Naive thymus-derived CD8-positive, alpha-beta T cell (primary cell): ENCODE measurements at places on chromosomes 7 and 10. TPM values are rescaled to one million over a fixed set of nuclear protein-coding genes. Genes with fewer than 3 reads are reported as not detected.
A peak's percentile ranks its signal among the peaks of the same experiment; 100 is the strongest.

- no peak for DNase-seq
- H3K4me3 ChIP-seq, result no peak overlapping the region
Observed at GRCh38 chr7:28984631-28985030, 26.5 kb upstream of the TRIL start.

DNA sequence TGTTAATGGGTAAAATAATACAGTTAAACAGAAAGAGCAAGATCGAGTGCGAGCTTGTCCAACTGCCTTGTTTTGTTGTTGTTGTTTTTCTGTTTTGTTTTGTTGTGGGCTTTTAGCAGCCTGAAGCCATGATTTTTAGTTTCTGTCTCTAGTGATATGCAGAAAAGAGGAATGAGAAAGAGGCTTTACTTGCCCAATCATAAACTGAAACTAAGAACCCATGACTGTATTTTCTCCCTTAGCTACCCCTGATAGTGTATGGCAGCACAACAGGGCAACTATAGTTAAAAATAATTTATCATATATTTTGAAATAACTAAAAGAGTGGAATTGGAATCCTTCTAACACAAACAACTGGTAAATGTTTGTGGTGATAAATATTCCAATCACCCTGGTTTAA, 493.9 kb downstream of the GLRX3 start:
- no peak overlapping the region for H3K4me3 ChIP-seq
- H3K4me1 ChIP-seq, result no peaks in the 10 kb centered on the region
- peaks cover 5% of the 10 kb centered on the region for H3K36me3 ChIP-seq
- peaks cover 25% of the 10 kb centered on the region for H3K27me3 ChIP-seq
- DNase-seq, result no peak

GRCh38 chr10:97849103-97849686, 448 bp upstream of the GOLGA7B start:
- no peak for DNase-seq
- no peaks in the 10 kb centered on the region for H3K27me3 ChIP-seq
- H3K27ac ChIP-seq, result peak overlapping the region; percentile 85
- H3K4me3 ChIP-seq, result peak overlapping the region; percentile 82
- H3K4me1 ChIP-seq, result peaks cover 38% of the 10 kb centered on the region
- no peaks in the 10 kb centered on the region for H3K36me3 ChIP-seq

The SFRP4 gene
- not detected for total RNA-seq
